ENCODE measurements at places on chromosomes 7 and 10.
A peak's percentile ranks its signal among the peaks of the same experiment; 100 is the strongest.

DNA sequence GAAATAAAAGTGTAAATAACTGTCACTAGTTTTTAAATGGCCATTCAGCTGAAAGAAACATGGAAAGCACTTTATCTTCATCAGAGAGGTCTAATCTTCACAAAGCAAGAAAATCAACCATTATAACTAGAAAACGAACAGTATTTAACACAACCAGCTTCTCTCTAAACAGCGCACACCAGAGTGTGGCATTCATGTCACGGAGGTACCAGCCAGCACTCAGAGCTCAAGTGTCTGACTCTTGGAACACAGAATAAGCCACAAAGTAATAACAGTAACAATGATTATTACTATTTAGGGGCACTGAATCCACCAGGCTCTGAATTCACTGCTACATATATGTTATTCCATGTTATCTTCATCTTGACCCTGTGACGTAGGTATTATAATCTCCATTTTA lies 60.1 kb downstream of the IFIT5 start:
- DNase-seq = no peak

GRCh38 chr7:14021069-14021468 lies 31.6 kb upstream of the ETV1 start:
- DNase-seq = no peak

DNA sequence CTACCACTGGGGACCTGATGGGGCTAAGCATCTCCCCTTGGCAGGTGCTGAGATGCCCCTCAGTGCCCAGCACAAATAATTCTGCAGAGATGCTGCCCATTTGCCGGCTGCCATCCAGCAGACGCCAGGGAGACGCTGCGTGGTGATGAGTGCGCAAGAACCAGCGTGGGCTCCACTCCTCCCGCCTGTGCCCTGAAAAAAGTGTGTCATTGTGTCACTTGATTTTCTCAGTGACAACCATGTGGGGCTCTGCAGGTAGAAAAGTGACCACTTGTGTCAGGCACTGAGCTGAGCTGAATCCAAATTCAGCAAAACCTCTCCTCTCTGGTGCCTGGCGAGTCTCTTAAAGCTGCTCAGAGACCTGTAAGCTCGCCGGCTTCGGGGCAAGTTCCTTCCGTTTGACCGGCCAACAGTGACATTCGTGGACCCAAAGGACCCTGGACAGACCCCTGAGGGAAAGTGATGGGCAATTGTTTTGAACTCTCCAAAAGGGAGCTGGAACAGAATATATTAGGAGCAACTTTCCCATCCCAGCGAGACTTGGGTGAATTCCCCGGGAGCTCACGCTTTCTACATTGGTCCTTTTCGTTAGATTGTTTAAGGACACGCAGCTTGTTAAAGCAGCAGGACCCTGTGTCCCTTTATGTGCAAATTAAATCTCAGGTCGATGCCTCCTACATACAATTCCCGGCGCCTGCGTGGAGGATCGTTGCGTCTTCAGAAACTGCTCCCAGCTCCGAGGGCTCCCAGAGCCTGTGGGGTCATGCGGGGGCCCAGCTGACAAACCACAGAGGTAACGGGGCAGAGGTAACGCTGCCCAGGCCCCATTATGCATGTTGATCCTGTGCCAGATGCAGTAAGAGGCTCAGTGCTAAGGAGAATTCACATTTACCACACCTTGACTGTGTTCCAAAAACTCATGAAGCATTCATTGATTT lies 332.7 kb downstream of the ADARB2 start:
- DNase-seq = no peak

GRCh38 chr7:122067077-122067476 lies 77.0 kb downstream of the AASS start:
- no peak for DNase-seq

DNA sequence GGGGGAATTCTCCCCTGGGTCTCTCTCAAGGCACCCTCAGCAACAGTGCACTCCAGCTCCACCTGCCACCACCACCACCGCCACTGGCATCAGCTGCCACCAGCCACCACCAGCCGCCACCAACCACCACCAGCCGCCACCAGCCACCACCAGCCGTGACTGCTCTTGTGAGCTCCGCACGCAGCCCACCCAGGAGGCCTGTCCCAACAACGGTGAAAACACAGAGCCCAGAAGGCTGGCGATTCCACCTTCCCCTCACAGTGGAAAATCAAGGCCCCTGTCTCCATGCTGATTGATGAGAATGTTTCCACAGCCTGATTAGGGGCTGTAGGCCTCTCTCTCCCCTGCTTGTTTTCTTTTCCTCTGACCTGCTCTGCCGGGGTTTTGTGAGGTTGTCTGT lies 41.1 kb downstream of the COBL start:
- no peak for DNase-seq

DNA sequence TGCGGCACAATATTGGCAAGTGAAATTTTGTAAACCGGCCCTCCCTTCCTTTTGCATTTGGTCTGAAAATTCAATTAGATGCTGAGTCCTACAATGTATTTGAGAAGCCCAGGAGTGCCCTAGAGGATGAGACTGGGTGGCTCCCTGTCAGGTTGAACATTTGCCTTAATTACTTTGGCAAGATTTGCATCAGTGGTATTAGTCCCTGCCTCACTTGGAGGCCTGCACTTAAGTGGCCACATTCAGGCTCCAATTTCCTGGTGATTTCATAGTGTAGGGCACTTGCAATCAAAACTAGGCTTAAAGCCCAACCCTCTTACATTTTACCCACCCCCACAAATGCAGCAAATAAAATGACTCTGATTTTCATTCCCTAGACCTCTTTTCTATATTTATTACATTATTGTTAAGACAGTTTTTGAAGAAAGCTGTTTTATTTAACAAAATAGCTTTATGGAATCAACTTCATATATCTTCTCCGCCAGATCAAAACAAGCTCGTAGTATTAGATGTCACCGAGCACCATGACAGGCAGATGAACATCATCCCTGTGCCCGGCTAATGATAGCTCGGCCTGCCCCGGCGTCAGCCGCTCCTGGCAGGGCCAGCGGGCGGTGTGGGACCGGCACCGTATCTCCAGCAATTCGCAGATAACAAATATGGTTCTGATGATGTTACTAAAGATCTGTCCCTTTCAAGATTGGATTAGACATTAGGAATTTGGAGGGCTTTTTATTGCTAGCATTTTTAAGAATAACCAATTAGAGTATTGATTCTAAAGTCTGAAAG lies 73.6 kb downstream of the EGFR start:
- no peak for DNase-seq

DNA sequence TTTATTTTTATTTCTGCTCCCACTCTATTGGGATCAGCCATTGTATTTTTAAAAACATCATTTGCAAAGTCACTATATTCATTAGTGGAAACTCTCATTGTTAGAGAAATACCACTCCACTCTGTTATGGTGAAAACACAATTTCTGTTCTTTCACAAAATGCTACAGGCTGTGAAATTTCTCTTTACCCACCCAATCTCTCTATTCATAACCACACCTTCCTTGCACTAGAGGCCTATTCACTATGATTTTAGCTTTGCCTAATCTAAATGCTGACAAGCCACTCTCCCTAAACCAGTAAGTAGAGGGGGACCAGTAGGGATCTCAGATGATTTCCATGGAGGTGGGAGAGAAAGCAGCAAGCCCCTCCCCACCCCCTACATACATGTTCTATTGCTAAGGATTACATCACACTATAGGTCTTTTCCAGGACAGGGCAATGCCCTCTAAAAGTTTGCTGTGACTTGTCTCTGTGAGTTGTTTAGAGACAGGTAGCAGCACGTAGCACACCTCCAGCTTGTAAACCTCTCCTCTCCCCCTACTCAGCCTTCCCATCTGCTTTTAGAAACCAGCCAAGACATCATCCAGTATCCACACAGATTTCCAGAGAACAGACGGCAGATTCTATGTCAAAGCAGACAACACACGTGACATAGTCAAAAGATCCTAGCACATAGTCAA lies 58.3 kb upstream of the PPP1R3C start:
- DNase-seq = no peak

- no peak for DNase-seq
Observed at GRCh38 chr10:63585041-63585440, 63.8 kb downstream of the REEP3 start.

DNA sequence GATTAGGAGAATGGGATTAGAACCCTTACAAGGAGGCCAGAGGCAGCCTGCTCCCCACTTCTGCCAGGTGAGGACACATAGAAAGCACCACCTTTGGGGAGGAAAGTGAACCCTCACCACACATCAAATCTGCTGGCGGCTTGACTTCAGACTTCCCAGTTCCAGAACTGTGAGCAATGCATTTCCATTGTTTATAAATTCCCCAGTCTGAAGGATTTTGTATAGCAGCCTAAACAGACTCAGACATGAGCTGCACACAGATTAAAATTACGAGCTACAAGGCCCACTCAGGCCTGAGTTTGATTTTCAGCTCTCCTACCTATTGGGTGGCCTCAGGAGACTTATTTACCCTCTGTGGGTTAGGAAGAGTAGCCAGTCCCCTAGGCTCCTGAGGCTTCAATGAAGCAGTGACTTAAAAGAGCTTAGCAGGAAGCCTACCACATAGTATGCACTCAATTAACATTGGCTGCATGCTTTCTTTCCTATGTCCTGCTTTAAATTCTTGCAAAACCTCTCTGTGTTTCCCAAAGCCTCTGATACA lies 350.7 kb upstream of the ZMIZ1 start:
- DNase-seq = no peak

GRCh38 chr10:80268266-80268665 lies 21.2 kb downstream of the MAT1A start:
- DNase-seq = no peak

GRCh38 chr7:21507627-21508343 lies 35.1 kb upstream of the DNAH11 start:
- peak; percentile 11 for DNase-seq

GRCh38 chr7:47361746-47362215 lies 220.1 kb downstream of the TNS3 start:
- no peak for DNase-seq

DNA sequence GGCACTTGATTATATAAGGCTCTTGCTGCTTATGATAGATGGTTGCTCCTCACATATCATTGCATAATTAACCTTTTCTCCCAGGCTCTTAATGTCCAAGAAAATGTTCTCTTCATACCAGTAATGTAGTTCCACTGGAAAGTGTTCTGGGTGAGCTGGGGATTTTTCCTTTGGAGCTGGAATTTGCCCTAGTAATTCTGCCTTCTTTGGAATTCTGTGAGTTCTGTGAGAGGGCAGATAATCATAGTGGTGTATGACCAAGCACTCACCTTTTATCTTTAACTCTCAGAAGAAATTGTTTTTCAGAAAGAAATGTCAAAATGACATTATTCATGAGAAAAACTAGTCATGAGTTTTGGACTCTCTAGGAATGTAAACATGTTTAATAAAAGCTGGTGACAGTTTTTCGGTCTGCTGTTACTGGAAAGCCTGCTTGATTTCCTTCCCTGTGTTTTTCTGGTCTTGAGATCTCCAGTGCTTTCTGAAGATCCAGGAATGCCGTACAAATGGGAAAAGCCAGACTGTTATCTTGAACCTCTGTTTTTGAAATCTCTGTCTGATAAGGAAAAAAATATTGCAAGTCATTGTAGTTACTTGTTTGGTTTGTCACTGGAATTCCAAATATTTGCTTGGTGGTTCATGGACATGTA lies 148.3 kb upstream of the PRPS1L1 start:
- DNase-seq = no peak

DNA sequence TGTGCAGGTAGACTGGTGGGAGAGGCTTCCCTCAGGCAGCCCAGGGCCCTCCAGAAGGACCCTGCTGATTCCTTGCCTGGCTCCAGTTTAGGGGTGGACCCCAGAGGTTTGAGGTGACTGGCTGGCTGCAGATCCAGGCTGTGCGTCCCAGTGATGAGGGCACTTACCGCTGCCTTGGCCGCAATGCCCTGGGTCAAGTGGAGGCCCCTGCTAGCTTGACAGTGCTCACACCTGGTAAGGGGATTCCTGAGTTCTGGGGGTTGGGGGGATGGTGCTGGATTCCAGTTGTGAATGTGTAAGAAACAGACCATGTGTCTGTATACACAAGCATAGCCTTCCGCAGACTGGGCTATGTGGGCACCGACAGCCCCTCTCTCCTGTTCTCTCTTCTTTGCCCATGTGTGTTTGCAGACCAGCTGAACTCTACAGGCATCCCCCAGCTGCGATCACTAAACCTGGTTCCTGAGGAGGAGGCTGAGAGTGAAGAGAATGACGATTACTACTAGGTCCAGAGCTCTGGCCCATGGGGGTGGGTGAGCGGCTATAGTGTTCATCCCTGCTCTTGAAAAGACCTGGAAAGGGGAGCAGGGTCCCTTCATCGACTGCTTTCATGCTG lies 2.7 kb downstream of the KAZALD1 start:
- DNase-seq = no peak

- DNase-seq = no peak
Observed at GRCh38 chr7:38561166-38561565, 70.0 kb downstream of the AMPH start.

- no peak for DNase-seq
Observed at GRCh38 chr10:112583236-112583939, 136.4 kb downstream of the VTI1A start.

DNA sequence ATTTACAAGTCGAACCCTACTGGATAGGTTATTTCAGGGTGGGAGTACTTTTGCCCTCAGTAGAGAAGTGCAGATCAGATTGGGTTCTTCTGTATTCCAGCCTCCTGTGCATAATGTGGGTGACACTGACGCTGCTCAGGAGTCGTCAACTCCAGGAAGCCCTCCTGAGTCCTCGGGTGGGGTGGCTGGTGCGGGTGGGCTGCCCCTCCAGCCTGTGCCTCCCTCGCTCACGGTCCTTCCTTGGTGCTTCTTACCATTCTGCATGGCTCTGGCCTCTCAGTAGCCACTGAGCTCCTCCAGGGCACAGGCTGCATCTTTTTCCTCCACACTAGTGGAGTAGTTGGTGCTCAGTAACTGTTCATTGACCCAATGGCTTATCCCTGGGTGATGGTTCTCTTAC lies 4.3 kb downstream of the CDH23 start:
- DNase-seq = no peak

All from OCI-LY7 (cell line).